Upper lobe of left lung (tissue), 6 donors: ENCODE measurements at places on chromosomes 1 and 21. TPM values are rescaled to one million over a fixed set of nuclear protein-coding genes. Genes with fewer than 3 reads are reported as not detected.

ESPN gene
- 27.2 TPM for total RNA-seq

NDUFS5 gene
- 108 TPM for total RNA-seq

HSPG2 gene
- 433 TPM for total RNA-seq

HSD11B1 gene
- 12.3 TPM for total RNA-seq

S100A5 gene
- total RNA-seq: not detected

GBP5 gene
- total RNA-seq: 24.1 TPM

GRCh38 chr1:212137854-212138253 is 102.3 kb downstream of the DTL start:
- DNase-seq: no peak

DNA sequence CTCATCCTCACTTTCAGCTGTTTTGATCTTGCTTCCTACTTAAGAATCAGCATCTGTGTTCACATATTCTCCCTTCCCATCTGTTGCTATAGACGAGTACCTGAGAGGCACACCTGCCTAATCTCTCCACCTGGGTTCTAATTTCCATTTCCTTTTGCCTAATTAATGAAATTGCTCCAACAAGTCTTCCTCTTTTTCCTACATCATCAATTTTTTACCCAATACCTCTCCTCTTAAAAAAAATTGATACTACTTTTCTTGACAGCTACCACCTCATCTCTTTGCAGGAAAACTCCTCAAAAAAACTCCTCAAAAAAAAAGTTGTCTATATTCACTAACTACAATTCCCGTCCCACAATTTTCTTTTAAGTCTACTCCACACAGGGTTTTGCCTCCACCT is 71.8 kb downstream of the NME7 start:
- DNase-seq: no peak

- no peak for DNase-seq
These were observed 27.1 kb upstream of the HAO2 start for GRCh38 chr1:119341372-119341947.

GRCh38 chr1:61741711-61742619 is at the start of gene PATJ:
Gene PATJ (plus strand): TSS chr1:61742480. CDS start chr1:61762893, 20,413 bp downstream.
- DNase-seq: peak; percentile 84

GRCh38 chr1:203353486-203353885 is 2.6 kb upstream of the FMOD start:
- no peak for DNase-seq
